ENCODE measurements at places on chromosomes 4 and X.

DNA sequence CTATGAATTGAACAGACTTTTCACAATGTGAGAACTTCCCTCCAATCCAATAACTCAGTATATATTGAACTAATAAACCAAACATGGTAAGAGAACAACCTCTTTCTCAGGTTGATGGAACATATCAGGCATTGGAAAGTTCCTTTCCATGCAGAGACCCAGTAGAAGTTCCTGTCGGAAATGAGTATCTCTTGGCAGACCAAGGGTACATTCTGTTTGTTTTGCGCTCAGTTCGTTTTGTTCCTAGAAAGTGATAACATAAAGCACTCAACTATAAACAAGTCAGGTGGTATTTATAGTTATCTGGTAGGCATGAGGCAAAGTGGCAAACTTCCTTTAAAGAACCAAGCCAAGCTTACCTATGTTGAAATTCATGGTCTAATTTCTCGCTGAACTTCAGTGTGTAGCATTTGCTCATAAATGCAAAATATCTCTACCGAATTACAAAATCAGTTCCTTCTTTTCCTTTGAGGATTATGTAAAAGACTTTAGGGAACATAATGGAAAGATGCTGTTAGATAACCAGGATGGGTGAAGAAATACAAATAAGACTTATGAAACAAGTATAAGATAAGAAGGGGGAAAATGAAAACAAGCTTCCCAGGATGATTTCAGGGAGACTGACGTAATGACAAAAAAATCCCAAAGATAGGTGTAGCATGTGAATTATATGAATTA is 120.3 kb downstream of the ARHGAP24 start:
- DNase-seq = no peak

DNA sequence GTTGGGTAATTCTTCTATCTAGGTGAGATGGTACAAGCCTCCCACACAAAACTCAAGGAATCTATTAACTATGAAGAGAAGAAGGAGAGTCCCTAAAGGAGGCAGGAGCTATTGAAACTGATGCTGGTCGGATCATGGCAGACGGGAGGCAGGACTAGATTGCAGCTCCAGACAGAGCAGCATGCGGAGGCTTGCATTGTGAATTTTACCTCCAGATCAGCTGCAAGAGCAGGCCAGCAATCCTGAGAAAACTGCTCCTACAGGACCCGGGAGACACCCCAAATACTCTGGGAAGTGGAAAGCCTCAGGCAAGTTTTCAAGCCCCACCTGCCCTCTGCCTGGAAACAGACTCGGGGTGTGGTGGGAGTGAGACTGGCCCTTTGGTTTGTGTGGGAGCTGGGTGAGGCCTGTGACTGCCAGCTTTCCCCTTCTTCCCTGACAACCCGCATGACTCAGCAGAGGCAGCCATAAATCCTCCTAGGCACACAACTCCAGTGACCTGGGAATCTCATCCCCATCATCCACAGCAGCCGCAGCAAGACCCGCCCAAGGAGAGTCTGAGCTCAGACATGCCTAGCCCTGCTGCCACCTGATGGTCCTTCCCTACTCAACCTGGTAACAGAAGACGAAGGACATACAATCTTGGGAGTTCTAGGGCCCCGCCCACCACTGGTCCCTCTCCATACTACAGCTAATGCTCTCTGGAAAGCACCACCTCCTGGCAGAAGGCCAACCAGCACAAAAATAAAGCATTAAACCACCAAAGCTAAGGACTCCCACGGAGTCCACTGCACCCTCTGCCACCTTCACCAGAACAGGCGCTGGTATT is 30.9 kb downstream of the GATB start:
- DNase-seq = no peak

DNA sequence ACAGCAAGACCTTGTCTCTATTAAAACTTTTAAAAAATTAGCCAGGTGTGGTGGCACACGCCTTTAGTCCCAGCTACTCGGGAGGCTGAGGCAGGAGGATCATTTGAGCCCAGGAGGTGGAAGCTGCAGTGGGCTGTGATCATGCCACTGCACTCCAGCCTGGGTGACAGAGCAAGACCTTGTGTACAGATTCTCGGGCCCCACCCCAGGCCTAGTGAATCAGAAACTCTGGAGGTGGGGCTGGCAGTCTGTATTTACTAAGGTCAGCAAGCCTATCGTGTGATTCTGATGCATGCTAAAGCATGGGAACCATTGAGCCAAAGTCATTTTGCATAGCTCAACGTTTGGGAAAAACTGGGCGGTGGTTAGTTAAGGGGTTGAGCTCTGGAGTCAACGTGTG is 3.5 kb downstream of the S100G start:
- no peak for DNase-seq

GRCh38 chr4:139602776-139603360 is 46.8 kb upstream of the SETD7 start:
- no peak for DNase-seq

DNA sequence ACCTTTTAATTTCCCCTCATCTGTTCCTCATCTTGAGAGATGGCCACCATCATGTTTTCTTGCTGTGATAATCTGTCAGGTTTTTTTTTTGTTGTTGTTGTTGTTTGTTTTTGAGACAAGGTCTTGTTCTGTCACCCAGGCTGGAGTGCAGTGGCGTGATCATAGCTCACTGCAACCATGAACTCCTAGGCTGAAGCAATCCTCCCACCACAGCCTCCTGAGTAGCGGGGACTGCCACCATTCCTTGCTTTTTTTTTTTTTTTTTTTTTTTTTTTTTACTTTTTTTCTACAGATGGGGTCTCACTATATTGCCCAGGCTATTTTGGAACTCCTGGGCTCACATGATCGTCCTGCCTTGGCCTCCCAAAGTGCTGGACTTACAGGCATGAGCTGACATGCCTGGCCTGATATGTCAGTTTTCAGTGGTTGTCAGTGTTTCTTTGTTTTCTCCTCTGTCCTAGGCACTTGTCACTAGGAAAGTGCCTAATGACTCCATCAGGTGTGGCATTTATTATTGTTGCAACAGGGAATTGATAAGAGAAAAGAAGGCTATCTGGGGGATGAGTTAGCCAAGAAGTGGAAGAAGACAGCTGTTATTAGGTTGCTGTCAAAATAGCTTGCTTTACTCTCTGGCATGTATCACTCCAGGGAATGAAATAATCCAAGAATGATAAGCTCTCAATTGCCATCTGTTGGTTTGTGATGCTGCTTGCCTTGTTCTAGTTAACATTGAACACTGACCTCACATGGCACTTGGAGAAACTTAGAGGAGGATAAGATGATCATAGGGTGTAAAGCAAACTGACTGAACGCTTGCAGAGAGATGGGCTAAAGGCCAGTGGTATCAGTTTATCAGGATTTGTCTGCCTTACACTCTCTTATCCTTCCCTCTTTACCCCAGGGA is 41.7 kb downstream of the TMEM164 start:
- peak; percentile 31 for DNase-seq

DNA sequence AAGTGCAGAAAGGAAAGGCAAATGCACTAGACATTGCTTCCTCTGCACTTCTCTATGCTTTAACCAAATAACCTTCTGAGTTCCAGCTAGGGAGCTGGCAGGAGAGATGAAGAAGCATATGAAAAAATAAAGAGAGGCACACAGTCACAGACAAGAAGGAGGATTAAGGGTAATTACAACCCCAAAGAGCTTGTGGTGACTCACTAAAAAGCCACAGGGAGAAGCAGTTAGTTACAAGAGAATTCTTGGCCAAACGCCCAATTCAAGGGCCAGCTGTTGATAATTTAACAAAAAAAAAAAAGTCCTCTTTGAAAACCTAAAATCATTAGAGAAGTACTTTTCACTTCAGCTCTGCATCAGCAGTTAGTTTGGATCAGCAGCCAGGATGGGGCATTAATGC is 478.0 kb downstream of the KCNIP4 start:
- DNase-seq = peak; percentile 63

GRCh38 chr4:118348886-118349285 is 3.9 kb downstream of the PRSS12 start:
- DNase-seq = peak; percentile 33

GRCh38 chr4:7962609-7963508 is 23.2 kb upstream of the AFAP1 start:
- DNase-seq = no peak

DNA sequence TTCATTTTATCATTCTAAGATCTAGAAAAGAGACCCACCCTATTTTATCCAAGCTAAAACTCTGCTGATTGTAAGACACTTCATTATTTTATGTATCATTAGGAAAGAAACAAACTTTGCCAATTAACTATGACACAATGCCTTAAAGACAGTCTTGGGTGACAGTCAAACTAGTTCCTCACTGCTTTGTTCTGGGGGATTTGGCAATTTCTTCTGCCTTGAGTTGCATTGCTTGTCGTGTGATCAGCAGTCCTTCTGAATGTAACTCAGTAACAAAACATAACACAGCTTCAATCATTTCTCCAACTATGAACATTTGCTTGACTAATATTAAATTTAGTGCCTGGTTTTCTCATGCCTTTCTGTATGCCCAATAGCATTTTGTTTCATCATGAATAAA is 577.9 kb upstream of the DIPK2B start:
- DNase-seq = peak; percentile 46

- no peak for DNase-seq
Measured at GRCh38 chr4:146648461-146648783, 9.7 kb downstream of the POU4F2 start.

GRCh38 chr4:122086338-122087065 is 65.6 kb upstream of the BLTP1 start:
- DNase-seq = no peak

DNA sequence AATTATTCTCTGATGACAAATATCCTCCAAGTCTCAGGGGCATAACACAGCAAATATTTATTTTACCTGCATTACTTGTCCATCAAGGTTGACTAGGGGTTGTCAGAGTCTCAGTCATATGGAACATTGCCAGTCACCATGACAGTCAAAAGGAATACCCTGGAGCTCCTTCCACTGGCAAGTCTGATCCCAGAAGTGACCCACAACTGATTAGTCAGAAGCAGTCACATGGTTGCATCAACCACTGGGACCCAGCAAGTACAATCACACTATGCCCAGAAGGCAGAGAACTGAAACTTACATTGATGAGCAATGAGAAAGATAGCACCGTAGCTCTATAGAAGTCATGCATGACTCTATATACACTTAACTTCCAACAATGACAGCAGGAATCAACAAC is 41.9 kb upstream of the SOD3 start:
- DNase-seq = no peak

- DNase-seq = peak; percentile 69
Measured at GRCh38 chrX:147183161-147183560, 368.6 kb upstream of the CXorf51A start.

GRCh38 chrX:21958916-21959315 is 18.4 kb downstream of the SMS start:
- DNase-seq = peak; percentile 18

- no peak for DNase-seq
Measured at GRCh38 chr4:155900381-155900780, 3.1 kb upstream of the TDO2 start.

DNA sequence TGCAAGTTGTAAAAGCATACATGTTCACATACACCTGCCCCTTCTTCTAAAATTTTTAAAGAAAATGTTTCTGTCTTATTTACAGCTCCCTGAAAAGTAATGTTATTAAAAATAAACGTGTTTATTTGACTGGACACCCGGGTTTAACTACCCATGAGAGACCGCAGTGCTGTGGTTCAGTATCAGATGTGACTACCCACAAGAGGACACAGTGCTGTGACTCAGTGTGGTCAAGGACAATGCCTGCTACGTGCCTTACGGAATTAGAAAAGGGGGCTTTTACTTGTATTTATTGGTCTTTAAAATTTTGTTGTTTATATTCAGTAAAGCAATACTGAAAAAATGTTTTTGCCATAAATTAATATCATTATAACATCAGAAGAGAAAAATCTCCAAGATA is 641.4 kb downstream of the TRIML1 start:
- no peak for DNase-seq

DNA sequence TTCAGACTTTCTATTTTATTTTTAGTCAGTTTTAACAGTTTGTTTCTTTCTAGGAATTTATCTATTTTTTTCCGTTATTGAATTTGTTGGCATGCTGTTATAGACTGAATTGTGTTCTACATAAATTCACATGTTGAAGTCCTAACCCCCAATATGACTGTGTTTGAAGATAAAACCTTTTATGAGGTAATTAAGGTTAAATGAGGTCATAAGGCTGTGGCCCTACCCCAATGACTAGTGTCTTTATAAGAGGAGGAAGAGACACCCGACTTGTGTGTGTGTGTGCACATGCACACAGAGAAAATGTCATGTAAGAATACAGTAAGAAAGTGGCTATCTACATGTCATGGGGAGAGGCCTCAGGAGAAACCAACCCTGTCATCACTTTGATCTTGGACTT is 146.3 kb downstream of the BRWD3 start:
- DNase-seq = peak; percentile 7

DNA sequence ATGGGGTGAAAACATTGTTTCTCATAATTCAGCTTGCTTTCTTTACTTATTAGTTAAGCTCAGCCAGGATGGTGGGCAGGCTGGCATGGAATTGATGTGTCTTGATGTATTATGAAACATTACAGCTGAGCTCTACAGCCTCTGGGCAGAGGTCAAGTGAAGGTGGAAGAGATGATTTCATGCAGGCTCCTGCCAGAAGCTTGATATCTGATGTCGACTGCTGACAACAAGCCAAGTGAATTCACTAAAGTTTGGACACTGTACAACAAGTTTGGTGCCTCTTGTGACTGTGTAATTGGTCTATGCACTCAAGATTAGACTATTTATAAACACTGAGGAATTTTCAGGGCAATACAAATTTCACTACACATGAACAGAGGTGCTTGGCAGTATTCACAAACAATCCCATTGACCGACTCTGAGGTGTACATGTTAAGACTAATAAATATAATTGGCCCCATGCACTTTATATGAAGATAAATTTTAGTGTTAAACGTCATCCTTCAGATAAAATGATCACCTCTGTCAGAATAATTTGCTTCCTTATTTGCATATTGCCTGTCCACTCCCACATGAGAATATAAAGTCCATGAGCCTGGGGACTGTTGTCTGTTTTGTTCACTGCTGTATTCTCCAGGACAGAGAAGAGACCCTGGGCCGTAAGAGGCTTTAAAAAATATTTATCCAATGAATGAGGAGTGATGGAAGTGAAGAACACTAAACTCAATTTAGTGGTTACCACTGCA is 612.2 kb downstream of the IQCM start:
- no peak for DNase-seq

GRCh38 chr4:54144661-54145171 is 44.8 kb downstream of the GSX2 start:
- peak; percentile 84 for DNase-seq

- DNase-seq = no peak
Measured at GRCh38 chr4:12411072-12411471, 982.4 kb upstream of the HS3ST1 start.

DNA sequence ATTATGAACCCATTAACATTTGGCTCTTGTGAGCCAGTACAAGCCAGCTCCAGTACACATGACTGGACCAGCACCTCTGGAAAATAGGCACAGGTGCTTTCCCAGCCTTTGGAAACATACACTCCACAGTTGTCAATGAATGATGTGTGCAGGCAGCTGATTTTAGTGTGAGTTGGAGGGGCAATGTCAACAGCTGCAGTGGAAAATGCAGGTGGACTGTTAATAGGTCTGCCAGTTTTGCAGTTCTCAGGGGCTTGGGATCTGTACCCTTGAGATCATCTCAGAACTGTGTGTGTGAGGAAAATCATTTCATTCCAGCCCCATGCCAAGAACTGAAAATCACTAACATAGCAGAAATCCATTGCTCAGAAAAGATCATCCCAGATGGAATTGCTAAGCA is 81.7 kb upstream of the CHRDL1 start:
- DNase-seq = no peak
